ENCODE measurements at places on chromosomes 3 and 15. TPM values are rescaled to one million over a fixed set of nuclear protein-coding genes. Genes with fewer than 3 reads are reported as not detected.
A peak's percentile ranks its signal among the peaks of the same experiment; 100 is the strongest.

- peak overlapping the region; percentile 8 for H3K27ac ChIP-seq
- H3K36me3 ChIP-seq = no peaks in the 10 kb centered on the region
- H3K27me3 ChIP-seq = no peaks in the 10 kb centered on the region
- DNase-seq = no peak
- H3K4me1 ChIP-seq = peaks cover 14% of the 10 kb centered on the region
- H3K4me3 ChIP-seq = no peak overlapping the region
These were observed 81.0 kb upstream of the CDIN1 start for GRCh38 chr15:36498401-36498800.

GRCh38 chr15:27091270-27091940 is 120.4 kb downstream of the GABRG3 start:
- H3K4me1 ChIP-seq = peaks cover 16% of the 10 kb centered on the region
- no peaks in the 10 kb centered on the region for H3K27me3 ChIP-seq
- DNase-seq = no peak
- no peak overlapping the region for H3K27ac ChIP-seq

- no peaks in the 10 kb centered on the region for H3K36me3 ChIP-seq
- H3K4me3 ChIP-seq = no peak overlapping the region
- no peak overlapping the region for H3K27ac ChIP-seq
These were observed 437.2 kb downstream of the MFSD1 start for GRCh38 chr3:159239059-159239458.

GRCh38 chr3:3201611-3202010 is 22.1 kb upstream of the CRBN start:
- no peak overlapping the region for H3K27ac ChIP-seq
- H3K4me1 ChIP-seq = no peaks in the 10 kb centered on the region
- H3K27me3 ChIP-seq = peaks cover 7% of the 10 kb centered on the region
- H3K36me3 ChIP-seq = no peaks in the 10 kb centered on the region
- no peak for DNase-seq

GRCh38 chr3:104190681-104191080 is 1176.0 kb upstream of the ALCAM start:
- no peaks in the 10 kb centered on the region for H3K4me1 ChIP-seq
- no peak overlapping the region for H3K27ac ChIP-seq
- no peaks in the 10 kb centered on the region for H3K36me3 ChIP-seq

DNA sequence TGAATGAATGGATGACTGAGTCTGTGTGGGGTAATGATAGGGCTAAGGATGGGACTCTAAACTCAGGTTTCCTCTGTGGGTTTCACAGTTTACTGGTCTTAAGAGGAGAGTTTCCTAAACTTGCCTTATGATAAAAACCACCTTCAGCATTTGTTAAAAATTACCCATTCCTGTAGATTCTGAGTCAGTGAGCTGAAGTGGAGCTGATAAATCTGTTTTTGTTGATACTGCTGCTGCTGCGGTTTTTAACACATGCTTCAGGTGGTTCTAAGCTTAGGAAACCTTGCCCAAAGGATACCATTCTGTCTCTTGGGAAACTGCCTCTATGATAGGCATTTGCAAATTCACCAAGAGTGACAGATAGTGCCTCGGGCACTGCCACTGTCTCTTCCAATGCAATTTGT is 52.6 kb downstream of the MECOM start:
- H3K27me3 ChIP-seq = no peaks in the 10 kb centered on the region
- H3K36me3 ChIP-seq = no peaks in the 10 kb centered on the region
- H3K4me3 ChIP-seq = no peak overlapping the region
- no peak overlapping the region for H3K27ac ChIP-seq
- DNase-seq = no peak
- no peaks in the 10 kb centered on the region for H3K4me1 ChIP-seq

GRCh38 chr3:150439657-150440056 is 31.6 kb downstream of the TSC22D2 start:
- no peak overlapping the region for H3K27ac ChIP-seq
- no peaks in the 10 kb centered on the region for H3K27me3 ChIP-seq
- no peak for DNase-seq
- no peaks in the 10 kb centered on the region for H3K4me1 ChIP-seq
- no peaks in the 10 kb centered on the region for H3K36me3 ChIP-seq
- H3K4me3 ChIP-seq = no peak overlapping the region

- no peak overlapping the region for H3K4me3 ChIP-seq
- no peaks in the 10 kb centered on the region for H3K4me1 ChIP-seq
- no peak for DNase-seq
These were observed 5.5 kb downstream of the TMEM266 start for GRCh38 chr15:76065245-76065644.

DNA sequence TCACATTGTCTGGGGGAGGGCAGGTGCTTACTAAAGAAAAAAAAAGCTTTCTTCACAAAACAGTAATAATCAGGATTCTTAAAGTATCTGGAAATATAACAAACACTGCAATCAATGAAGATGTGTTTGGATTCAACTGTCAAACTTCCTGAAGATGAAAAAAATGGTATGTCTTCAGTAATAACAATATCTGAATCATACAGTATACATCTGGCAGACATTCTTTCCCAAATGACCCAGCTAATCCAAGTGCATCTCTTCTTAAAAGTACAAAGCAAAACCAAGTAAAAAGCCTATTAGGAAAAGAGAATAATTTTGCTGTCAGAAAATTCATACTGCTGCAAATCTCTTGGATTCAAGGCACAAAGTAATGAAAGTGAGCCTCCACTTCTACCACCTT is 145.0 kb upstream of the MCTP2 start:
- H3K4me3 ChIP-seq = no peak overlapping the region
- DNase-seq = no peak
- no peak overlapping the region for H3K27ac ChIP-seq
- H3K4me1 ChIP-seq = no peaks in the 10 kb centered on the region

GRCh38 chr3:102060814-102061213 is 211.5 kb downstream of the NFKBIZ start:
- H3K4me3 ChIP-seq = no peak overlapping the region
- no peaks in the 10 kb centered on the region for H3K27me3 ChIP-seq
- DNase-seq = peak; percentile 40
- H3K36me3 ChIP-seq = no peaks in the 10 kb centered on the region
- no peaks in the 10 kb centered on the region for H3K4me1 ChIP-seq

- no peaks in the 10 kb centered on the region for H3K36me3 ChIP-seq
- no peaks in the 10 kb centered on the region for H3K27me3 ChIP-seq
- H3K27ac ChIP-seq = no peak overlapping the region
- H3K4me1 ChIP-seq = peaks cover 10% of the 10 kb centered on the region
These were observed 49.2 kb downstream of the MGLL start for GRCh38 chr3:127772827-127773751.

- no peaks in the 10 kb centered on the region for H3K36me3 ChIP-seq
- no peak overlapping the region for H3K27ac ChIP-seq
- no peaks in the 10 kb centered on the region for H3K27me3 ChIP-seq
- H3K4me3 ChIP-seq = no peak overlapping the region
- no peaks in the 10 kb centered on the region for H3K4me1 ChIP-seq
These were observed 28.8 kb downstream of the NUP210 start for GRCh38 chr3:13391308-13391707.

DNA sequence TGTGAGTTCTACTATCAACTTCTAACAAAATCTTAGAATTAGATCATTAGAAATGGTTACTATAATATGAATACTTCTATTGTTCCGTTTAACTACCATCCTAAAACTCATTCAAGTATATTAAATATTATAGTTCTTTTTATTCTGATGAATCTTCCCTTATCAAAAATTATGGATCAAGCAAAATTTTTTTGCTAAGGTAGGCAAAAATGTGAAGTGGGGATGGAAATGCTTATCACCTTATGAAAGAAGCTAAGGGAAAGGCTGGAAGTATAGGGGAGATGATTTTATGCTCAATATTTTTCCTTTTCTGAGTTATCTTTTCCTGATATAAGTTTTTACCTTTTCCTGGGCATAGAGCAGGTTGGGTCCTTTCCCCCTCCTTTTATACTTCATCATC is 40.7 kb upstream of the CCDC39 start:
- H3K27ac ChIP-seq = no peak overlapping the region
- DNase-seq = no peak
- H3K27me3 ChIP-seq = no peaks in the 10 kb centered on the region
- H3K4me1 ChIP-seq = no peaks in the 10 kb centered on the region
- no peak overlapping the region for H3K4me3 ChIP-seq

GRCh38 chr3:123370819-123371218 is 78.1 kb downstream of the ADCY5 start:
- H3K4me1 ChIP-seq = peaks cover 10% of the 10 kb centered on the region

GRCh38 chr3:61560517-61561373 is 626 bp upstream of the PTPRG start:
- no peaks in the 10 kb centered on the region for H3K4me1 ChIP-seq
- H3K36me3 ChIP-seq = no peaks in the 10 kb centered on the region
- H3K4me3 ChIP-seq = peak overlapping the region; percentile 75
- no peaks in the 10 kb centered on the region for H3K27me3 ChIP-seq
- peak overlapping the region; percentile 99 for H3K27ac ChIP-seq
- peak; percentile 90 for DNase-seq

- H3K4me1 ChIP-seq = no peaks in the 10 kb centered on the region
- no peaks in the 10 kb centered on the region for H3K27me3 ChIP-seq
- no peak overlapping the region for H3K27ac ChIP-seq
- no peak overlapping the region for H3K4me3 ChIP-seq
- no peak for DNase-seq
These were observed 52.6 kb downstream of the SLC12A6 start for GRCh38 chr15:34284937-34285336.

DNA sequence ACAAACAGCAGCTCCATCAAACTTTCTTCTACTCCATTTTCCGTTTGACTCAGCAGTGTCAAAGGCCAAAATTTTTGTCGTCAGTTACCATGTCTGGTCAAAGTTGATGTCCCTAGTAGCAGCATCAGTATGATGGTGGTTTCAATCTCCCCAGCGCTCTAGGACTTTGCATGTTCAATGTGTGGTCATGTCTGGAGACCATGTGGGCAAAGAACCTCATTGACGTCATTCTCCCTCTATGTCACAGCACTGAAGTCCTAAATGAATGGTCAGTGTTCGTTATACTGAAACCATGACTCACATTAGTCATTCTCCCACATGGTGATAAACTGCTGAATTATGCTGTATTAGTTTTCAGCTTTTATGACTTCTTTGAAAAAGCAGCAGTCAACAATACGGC is 23.2 kb downstream of the SHC4 start:
- DNase-seq = peak; percentile 23
- H3K4me1 ChIP-seq = no peaks in the 10 kb centered on the region
- H3K27me3 ChIP-seq = no peaks in the 10 kb centered on the region
- H3K36me3 ChIP-seq = no peaks in the 10 kb centered on the region
- H3K4me3 ChIP-seq = no peak overlapping the region

- DNase-seq = no peak
- no peak overlapping the region for H3K4me3 ChIP-seq
- peaks cover 5% of the 10 kb centered on the region for H3K4me1 ChIP-seq
- H3K36me3 ChIP-seq = no peaks in the 10 kb centered on the region
- no peaks in the 10 kb centered on the region for H3K27me3 ChIP-seq
These were observed 44.1 kb downstream of the CHST2 start for GRCh38 chr3:143163562-143164100.

DNA sequence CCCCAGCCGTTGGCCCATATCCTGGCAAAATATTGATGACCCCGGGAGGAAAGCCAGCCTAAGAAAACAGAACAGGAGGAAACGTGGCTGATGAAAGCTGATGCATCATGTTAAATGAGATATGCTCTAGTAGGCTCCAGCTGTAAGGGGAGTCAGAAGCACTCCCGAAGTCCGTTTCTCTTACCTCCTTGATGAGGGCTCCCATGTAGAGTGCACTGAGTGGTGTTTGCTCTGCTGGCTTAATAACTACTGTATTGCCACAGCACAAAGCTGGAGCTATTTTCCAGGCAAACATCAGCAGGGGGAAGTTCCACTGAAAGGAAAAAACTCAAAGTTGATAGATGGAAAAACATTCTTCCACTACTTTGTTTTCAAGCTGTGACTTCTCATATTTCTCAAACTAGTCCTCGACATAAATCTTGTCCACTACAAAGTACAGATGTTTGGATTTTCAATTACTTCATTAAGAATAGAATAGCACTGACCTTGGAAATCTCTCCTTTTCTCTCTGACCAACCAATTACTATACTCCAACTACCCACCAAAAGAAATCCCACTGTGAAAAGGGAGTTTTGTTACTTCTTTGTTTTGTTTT is 72.7 kb downstream of the ALDH1A2 start:
- DNase-seq = no peak
- no peak overlapping the region for H3K4me3 ChIP-seq
- no peak overlapping the region for H3K27ac ChIP-seq
- no peaks in the 10 kb centered on the region for H3K27me3 ChIP-seq
- peaks cover 8% of the 10 kb centered on the region for H3K4me1 ChIP-seq

DNA sequence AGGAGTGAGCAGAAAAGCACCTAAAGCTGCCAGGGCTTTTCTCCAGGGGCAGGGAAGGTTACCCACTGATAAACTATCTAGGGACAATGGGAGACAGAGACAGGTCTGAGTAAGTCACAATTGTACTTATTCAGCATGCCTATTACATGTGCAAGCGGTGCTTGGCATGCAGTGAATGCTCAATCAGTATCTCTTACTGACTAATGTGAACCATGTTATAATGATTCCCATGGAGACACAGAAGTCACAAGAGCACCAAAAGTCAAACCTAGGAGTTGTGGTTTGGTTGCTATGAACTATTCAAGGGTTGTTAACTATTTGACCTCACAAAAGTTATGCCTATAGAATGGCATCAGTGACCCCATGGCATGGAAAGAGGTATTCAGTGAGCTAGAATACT is 50.0 kb upstream of the RASGRP1 start:
- H3K36me3 ChIP-seq = no peaks in the 10 kb centered on the region
- H3K4me1 ChIP-seq = no peaks in the 10 kb centered on the region
- H3K27me3 ChIP-seq = peaks cover 9% of the 10 kb centered on the region
- H3K27ac ChIP-seq = no peak overlapping the region

DNA sequence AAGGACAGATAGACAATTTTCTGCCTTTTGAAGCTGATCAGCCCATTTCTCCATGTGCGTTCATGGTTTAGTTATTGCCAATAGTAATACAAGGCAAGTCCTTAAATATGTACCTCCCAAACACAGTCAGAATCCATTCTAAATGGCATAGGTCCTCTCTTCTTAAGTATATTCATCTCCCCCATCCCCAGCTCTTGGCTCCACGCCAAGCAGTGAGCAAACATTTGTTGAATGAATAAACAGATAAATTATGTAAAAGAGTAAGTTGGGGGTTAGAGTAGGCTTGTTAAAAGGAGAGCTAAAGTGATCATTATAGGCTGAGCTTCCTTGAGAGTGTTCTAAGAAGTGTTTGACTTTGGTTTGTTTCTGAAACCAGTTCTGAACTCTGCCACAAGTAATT is 241.3 kb downstream of the ITPR1 start:
- no peaks in the 10 kb centered on the region for H3K27me3 ChIP-seq
- peaks cover 5% of the 10 kb centered on the region for H3K4me1 ChIP-seq
- H3K27ac ChIP-seq = no peak overlapping the region
- no peak for DNase-seq
- no peaks in the 10 kb centered on the region for H3K36me3 ChIP-seq

Gene NEK10
- 2.0 TPM for total RNA-seq

Gene TMEM45A
- 82.6 TPM for total RNA-seq

Gene SAMMSON
- not detected for total RNA-seq

Gene KNG1
- 88.9 TPM for total RNA-seq

Gene ARGFX
- not detected for total RNA-seq

Gene MKRN2OS
- total RNA-seq = 3.0 TPM

Gene TUSC7
- total RNA-seq = not detected

All from hepatocyte (in vitro differentiated cells).